ENCODE measurements at places on chromosomes 12 and 14. TPM values are rescaled to one million over a fixed set of nuclear protein-coding genes. Genes with fewer than 3 reads are reported as not detected.

DNA sequence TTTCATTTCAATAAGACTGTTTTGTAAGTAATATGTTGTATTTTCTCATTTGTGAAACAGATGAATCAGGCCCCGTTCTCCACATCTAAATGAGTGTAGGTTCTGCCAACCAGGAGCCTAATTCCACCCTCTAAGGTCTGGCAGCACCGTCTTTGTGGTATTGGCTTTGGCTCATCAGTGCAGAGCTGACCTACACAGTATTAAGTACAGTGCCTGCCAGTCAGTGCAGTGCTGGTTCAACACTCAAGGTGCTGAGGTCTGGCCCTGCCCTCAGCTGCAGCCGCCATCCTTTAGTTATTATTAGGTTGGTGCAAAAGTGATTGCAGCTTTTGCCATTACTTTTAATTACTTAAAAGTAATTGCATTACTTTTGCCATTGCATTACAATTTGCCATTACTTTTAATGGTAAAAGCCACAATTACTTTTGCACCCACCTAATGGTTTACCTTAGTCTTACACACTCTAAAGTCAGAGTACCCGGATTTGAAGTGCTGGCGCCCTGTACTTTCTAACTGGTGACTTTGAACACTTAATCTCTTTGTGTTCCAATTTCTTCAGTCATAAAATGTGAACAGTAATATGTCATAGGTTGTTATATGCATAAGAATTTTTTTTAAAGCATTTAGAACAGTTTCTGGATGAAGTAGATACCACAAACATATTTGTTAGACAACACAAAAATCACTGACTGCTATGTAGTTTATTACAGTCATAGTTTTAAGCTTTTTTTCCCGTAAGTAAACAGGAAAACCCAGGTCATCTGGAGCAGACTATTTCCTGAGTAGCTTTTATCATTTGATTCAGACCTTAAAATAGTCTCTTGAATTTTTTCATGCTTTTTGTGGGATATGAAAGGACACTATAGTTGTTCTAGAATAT lies 99.5 kb downstream of the SYNE2 start:
- DNase-seq, result no peak
- H3K27me3 ChIP-seq, result no peaks in the 10 kb centered on the region
- no peak overlapping the region for H3K27ac ChIP-seq
- no peaks in the 10 kb centered on the region for H3K36me3 ChIP-seq
- H3K4me3 ChIP-seq, result no peak overlapping the region

The PRMT5 gene
- total RNA-seq, result 86.4 TPM

- peaks cover 3% of the 10 kb centered on the region for H3K27me3 ChIP-seq
- no peaks in the 10 kb centered on the region for H3K36me3 ChIP-seq
- DNase-seq, result no peak
- H3K27ac ChIP-seq, result no peak overlapping the region
These were observed 15.2 kb downstream of the PLD4 start for GRCh38 chr14:104939666-104940410.

The ANO4 gene
- total RNA-seq, result 0.19 TPM

- H3K4me1 ChIP-seq, result no peaks in the 10 kb centered on the region
- no peaks in the 10 kb centered on the region for H3K36me3 ChIP-seq
- H3K4me3 ChIP-seq, result no peak overlapping the region
- no peaks in the 10 kb centered on the region for H3K27me3 ChIP-seq
These were observed 193.0 kb upstream of the PWP1 start for GRCh38 chr12:107492393-107493134.

The WIF1 gene
- not detected for total RNA-seq

The SMAGP gene
- 119 TPM for total RNA-seq

The MSRB3 gene
- total RNA-seq, result 3.5 TPM

DNA sequence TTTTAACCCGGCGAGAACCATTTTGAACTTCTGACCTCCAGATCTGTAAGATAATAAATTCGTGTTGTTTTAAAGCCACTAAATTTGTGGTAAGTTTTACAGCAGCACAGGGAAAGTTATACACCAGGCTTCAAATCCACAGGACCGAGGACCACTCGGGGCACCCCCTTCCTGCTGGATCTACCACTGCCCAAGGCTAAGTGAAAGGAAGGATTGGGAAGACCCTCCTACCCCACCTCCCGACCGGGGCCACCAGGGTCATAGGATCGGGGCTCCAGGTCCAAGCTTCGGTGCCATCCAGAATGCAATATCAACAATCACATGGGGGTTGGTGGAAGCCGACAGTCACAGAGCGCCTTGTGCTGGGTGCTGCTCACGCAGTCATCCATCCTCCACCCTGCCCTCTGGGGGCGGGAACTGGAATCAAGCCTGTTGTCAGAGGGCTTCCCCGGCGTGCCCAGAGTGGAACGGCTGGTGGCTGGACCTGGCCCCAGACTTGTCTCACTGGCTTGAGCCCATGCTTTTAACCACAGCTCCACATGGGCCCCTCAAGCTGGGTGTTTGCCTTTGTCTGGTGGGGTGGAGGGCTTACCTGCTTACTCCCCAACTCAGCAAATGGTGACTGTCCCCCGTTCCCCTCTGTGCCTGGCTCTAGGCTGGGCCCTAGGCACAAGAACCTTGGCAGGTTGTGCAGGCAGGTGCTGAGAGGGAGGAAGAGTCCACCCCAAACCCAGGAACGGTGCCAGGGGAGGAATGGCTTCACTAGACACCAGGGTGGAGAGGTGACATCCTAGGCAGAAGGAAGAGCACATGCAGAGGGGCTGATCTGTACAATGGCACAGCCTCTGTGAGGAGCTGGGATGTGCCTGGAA lies 180.3 kb upstream of the RTL1 start:
- H3K4me1 ChIP-seq, result no peaks in the 10 kb centered on the region
- H3K36me3 ChIP-seq, result no peaks in the 10 kb centered on the region
- H3K27ac ChIP-seq, result no peak overlapping the region
- H3K4me3 ChIP-seq, result no peak overlapping the region
- H3K27me3 ChIP-seq, result peaks cover 4% of the 10 kb centered on the region

DNA sequence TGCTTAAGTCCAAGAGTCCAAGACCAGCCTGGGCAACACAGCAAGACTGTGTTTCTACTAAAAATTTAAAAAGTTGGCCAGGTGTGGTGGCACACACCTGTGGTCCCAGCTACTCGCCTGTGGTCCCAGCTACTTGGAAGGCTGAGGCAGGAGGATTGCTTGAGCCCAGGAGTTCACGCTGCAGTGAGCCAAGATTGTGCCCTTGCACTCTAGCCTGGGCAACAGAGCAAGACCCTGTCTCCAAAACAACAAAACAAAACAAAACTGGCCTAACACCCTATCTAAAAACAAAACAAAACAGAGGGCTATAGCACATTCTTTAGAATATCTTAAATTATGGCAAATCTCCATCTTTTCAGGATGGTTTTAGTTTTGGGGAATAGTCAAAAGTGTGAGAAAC lies 3.1 kb upstream of the LYZ start:
- no peak overlapping the region for H3K4me3 ChIP-seq
- H3K4me1 ChIP-seq, result peaks cover 4% of the 10 kb centered on the region
- no peak overlapping the region for H3K27ac ChIP-seq
- DNase-seq, result no peak

- H3K36me3 ChIP-seq, result no peaks in the 10 kb centered on the region
- H3K4me1 ChIP-seq, result no peaks in the 10 kb centered on the region
- H3K27ac ChIP-seq, result no peak overlapping the region
- no peak for DNase-seq
- H3K4me3 ChIP-seq, result no peak overlapping the region
These were observed 1198.5 kb downstream of the FSCB start for GRCh38 chr14:43308421-43309110.

DNA sequence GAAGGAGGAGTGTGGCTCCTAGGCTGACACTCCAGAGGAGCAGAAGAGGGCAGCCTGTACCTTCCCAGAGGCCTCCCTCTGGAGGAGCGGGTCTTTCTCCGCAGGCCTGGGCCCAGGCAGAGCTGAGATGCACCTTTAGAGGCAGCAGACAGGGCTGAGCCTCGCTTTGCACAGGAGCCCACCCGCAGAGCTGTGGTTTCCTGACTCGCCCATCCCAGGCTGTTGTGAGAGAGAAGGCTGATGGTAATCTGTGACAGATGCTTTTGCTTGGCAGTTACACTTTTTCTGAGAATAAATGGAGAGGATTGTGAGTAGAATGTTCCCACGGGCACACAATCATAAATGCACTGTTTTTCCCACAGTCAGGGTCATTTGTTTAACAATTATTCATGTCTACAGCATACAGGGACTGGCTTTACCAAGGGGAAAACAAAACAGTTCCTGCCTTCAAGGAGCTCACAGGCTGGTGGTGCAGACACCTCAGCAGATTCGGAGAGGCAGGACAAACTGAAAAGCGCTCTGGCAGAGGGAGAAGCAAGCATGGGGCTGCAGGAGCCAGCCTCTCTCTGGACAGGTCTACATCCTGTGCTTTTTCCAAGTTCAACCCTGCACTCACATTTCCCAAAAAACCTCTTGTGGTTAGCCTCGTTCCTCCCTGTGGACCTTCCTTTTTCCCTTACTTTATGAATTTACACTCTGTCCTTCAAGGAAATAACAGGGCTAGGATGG lies 13.9 kb downstream of the EVL start:
- H3K4me1 ChIP-seq, result no peaks in the 10 kb centered on the region
- no peak overlapping the region for H3K4me3 ChIP-seq
- H3K27ac ChIP-seq, result peak overlapping the region; percentile 34
- peak; percentile 34 for DNase-seq

DNA sequence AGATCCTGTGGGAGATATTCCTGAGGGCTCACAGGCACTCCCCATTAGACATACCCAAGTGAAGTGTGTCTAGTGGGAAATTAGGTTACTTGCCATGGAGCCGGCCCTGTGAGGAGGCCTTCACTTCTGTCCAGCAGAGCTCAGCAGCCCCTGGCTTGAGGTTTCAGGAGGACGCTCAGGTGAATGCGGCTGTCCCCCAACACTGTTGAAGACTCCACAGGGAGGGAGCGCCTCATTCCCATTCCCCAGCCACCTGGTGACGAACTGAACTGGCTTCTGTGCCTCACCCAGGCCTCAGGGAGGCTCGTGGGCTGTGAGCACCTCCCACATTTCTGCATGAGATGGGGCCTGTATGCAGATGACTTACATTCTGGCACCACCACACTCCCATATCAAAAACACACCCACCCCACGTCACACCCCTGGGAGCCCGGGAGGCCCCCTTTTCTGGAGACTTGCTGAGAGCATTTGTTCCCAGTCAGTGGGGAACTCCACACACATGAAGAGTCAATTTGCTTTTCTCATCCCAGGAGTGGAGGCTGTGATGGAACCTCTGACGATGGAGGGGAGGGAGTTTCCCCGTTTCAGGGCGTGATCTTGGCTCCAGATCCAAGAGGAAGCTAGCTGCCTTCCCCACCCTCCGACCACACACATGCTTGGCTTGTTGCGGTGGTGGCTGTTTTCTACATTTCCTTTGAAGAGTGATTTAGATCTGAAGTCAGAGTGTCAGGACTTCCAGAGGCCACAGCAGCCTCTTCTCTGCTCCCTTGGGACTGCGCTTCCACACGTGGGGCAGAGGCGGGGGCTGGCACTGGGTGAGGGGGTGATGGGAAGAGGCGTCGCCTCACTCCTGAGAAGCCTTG lies 120.7 kb downstream of the ADGRD1 start:
- no peaks in the 10 kb centered on the region for H3K27me3 ChIP-seq
- H3K4me3 ChIP-seq, result no peak overlapping the region
- no peak for DNase-seq
- H3K4me1 ChIP-seq, result no peaks in the 10 kb centered on the region
- H3K36me3 ChIP-seq, result no peaks in the 10 kb centered on the region
- H3K27ac ChIP-seq, result no peak overlapping the region

DNA sequence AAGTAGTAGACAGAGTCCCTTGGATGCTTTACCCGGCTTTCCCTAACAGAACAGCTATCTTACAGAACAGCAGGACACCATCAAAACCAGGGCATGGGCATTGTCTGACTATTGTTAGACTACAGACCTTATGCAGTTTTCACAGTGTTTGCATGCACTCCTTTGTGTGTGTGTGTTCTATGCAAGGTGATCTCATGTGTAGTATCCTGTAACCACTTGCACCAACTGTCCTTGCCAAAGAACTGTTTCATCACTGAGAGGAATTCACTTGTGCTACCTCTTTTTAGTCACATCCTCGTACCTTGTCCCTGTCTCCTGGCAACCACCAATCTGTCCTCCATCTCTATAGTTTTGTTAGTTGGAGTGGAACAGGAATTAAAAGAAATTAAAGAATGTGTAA lies 183.6 kb upstream of the PZP start:
- no peak for DNase-seq
- no peak overlapping the region for H3K27ac ChIP-seq
- no peak overlapping the region for H3K4me3 ChIP-seq

GRCh38 chr14:33237115-33237740 lies 298.5 kb downstream of the NPAS3 start:
- no peaks in the 10 kb centered on the region for H3K4me1 ChIP-seq
- H3K27me3 ChIP-seq, result no peaks in the 10 kb centered on the region
- H3K4me3 ChIP-seq, result no peak overlapping the region
- H3K36me3 ChIP-seq, result no peaks in the 10 kb centered on the region
- no peak overlapping the region for H3K27ac ChIP-seq

DNA sequence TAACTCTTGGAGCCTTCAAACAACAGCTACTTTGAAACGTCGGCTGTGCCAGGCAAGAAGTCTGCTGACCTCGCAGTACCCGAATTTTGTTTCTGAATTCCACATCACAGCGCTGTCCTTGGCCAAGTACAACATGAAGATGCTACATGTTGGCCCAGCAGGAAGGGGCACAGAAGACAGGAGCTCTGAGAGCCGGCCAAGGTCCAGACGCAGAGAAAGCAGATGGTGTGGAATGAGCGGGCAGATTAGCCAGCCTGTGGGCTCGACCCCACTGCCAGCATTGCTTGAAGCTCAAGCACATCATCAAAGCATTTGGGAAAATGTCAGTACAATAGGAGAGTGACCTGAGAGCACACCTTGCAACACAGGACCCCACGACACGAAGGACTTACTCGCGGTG lies 64.5 kb downstream of the FZD10 start:
- no peak overlapping the region for H3K4me3 ChIP-seq
- H3K36me3 ChIP-seq, result no peaks in the 10 kb centered on the region
- H3K27me3 ChIP-seq, result no peaks in the 10 kb centered on the region
- no peaks in the 10 kb centered on the region for H3K4me1 ChIP-seq

- H3K27ac ChIP-seq, result peak within 1 kb of the TSS; percentile 95
- no peaks in the 10 kb centered on the region for H3K27me3 ChIP-seq
- H3K36me3 ChIP-seq, result no peaks in the 10 kb centered on the region
- no peaks in the 10 kb centered on the region for H3K4me1 ChIP-seq
- peak; percentile 93 for DNase-seq
- H3K4me3 ChIP-seq, result peak within 1 kb of the TSS; percentile 75
These were observed at the start of gene COQ10A for GRCh38 chr12:56266693-56267442. TSS of gene COQ10A (plus strand) at chr12:56266942. CDS start at chr12:56267119, 177 bp downstream.

The HOXC9 gene
- not detected for total RNA-seq

GRCh38 chr14:21735639-21736307 lies 62.2 kb upstream of the OR4E1 start:
- H3K4me3 ChIP-seq, result no peak overlapping the region
- H3K4me1 ChIP-seq, result peaks cover 3% of the 10 kb centered on the region
- no peak overlapping the region for H3K27ac ChIP-seq
- no peaks in the 10 kb centered on the region for H3K36me3 ChIP-seq

- H3K36me3 ChIP-seq, result no peaks in the 10 kb centered on the region
- no peak for DNase-seq
- peak overlapping the region; percentile 83 for H3K27ac ChIP-seq
- H3K27me3 ChIP-seq, result no peaks in the 10 kb centered on the region
- no peaks in the 10 kb centered on the region for H3K4me1 ChIP-seq
These were observed 663 bp downstream of the LRRK2 start for GRCh38 chr12:40225337-40225983.

The PRICKLE1 gene
- 2.9 TPM for total RNA-seq
